KBM-7 (cell line): ENCODE measurements at places on chromosomes 12 and 14.
A peak's percentile ranks its signal among the peaks of the same experiment; 100 is the strongest.

DNA sequence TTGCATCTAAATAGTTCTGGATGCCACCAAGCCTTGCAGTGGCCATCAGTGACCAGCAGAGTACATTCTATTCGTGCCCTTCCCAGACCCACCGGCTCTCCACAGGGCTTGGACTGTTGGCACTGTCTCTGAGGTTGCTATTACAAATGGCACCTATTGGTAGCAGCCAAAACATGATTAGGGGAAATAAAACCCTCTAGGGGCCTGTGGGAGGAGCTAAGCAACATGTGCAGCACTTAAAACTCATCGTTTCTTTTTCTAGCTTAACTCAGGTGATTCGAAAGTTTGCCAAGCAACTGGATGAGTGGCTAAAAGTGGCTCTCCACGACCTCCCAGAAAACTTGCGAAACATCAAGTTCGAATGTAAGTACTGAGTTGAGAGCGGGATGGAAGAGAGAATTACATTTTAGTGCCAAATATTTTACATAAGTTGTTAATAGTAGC, 65.4 kb upstream of the RIC8B start:
- no peak for DNase-seq

DNA sequence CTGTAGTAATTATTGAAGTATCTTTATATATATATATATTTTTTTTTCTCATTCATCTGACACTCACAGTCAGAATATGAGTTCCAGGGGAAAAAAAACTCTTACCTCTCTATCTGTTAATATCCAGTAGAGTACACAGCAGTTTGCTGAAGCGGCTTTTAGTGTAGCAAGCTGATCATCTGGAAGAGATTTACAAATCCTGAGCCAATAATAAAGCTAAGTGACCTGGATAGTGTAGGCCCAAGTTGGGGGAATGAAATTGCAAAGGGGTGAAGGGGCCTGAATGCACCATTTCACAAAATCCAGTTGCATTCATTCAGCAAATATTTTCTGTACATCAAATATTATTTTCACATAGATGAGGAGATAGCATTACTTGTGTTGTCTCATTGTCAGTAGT, 234.6 kb upstream of the FLRT2 start:
- no peak for DNase-seq

DNA sequence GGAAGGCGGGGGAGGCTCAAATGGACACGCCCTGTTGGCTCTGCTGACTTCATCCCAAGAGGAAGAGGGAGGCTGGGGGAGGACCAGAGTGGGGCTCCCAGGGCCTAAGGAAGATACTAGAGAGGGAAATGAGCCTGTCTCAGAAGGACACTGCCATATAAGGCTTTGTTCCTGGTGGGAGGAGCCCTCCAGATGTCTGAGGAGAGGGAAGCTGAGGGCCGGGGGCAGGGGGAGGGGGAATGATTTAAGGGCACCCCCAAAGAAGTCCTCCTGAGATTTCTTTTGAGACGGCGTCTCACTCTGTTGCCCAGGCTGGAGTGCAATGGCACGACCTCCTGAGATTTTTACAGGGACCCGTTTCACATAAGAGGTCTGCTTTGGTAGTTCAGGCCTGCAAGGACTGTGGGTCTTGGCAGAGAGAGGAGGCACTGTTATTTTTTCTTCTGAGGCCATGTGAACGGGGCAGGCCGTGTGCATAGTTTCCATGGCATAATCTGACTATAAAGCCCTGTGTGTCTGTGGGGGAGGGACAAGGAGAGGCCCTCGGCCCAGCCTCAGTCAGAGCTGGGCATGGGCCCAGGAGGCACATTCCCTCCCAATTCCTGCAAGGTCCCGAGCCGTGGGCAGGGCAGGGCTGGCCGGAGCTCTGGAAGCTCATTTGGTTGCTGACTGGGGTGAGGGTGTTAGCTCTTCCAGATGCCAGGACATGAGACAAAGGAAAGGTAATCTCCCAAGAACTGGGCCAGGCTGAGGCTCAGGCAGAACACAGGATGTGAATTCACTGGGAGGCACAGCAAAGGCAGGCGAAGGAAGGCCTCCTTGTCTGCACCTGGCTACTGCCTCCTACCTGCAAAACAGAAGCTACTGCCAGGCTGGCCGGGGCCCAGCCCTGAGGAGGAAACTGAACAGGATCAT, 22.2 kb upstream of the PLEKHG3 start:
- DNase-seq = peak; percentile 33

DNA sequence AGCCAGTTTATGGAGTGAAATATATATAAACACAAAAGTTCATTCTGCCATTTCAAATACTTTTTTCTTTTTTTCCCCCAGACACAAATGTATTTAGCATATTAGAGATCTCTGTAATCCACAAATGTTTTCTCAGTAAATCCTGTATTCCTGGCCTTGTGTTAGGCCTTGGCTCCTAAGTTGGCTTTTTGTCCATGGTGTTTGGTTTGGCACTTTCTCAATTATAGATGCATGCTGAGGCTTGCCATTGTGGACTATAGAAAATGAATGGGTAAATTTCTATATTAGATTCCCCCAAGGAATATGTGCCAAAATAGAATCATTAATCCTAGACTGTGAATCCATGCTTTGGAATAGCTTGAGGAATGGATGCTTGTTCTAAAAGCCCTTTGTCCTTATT, 17.0 kb downstream of the RIC8B start:
- DNase-seq = no peak

DNA sequence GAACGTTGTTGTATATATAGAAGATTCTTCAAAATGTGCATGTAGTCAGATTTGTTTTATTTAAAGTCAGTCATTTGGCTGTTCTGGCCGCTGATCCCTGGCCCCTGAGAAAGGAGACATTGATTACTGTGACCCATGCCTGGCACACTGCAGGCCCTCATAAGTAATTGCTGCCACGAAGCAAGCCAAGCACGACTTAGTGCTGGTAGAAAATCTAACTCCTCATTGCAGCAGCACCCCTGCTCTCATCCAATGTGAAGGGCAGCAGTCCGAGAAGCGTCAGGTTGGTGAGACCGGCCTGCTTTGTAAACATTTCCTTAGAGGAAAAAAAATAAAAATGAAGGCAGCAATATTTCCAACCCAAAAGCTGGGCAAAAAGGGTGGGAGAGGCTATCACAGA, 22.8 kb upstream of the TMTC2 start:
- DNase-seq = no peak

GRCh38 chr12:25308756-25309155, 58.0 kb upstream of the KRAS start:
- DNase-seq = no peak

GRCh38 chr14:61176686-61177085, 104.5 kb downstream of the TMEM30B start:
- no peak for DNase-seq

DNA sequence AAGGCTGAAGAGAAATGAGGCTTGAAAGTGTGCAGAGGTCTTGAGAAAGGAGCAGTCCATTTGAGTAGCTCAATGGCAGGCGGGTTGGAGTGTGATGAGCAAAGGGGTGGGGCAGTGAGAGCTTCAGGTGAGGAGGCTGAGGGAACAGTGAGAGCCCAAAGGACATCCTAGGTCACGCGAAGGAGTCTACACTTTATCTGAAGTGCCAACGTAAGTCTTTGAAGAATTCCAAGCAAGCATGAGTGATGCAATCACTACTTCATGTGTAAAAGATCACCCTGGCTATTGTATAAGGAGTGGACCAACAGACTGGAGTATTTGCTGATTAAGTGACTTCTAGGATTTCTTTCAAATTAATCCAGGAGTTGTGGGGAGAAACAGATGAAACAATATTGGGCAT, 159.9 kb upstream of the HIF1A start:
- no peak for DNase-seq
